Stimulated activated CD4-positive, alpha-beta T cell treated with anti-CD3 and anti-CD28 coated beads, Interleukin-1b, Interleukin-23, amount 100 ng/mL, for 24 hours (primary cell): ENCODE measurements at places on chromosomes 2 and 18.

GRCh38 chr2:76667821-76668271 lies 854.3 kb downstream of the LRRTM4 start:
- no peak for DNase-seq

GRCh38 chr18:23258566-23259469 lies 123.5 kb downstream of the CABLES1 start:
- no peak for DNase-seq

- DNase-seq = no peak
These were observed 34.2 kb downstream of the TMEM17 start for GRCh38 chr2:62471816-62472215.

- no peak for DNase-seq
These were observed 556.7 kb upstream of the FSIP2 start for GRCh38 chr2:185181901-185182300.

DNA sequence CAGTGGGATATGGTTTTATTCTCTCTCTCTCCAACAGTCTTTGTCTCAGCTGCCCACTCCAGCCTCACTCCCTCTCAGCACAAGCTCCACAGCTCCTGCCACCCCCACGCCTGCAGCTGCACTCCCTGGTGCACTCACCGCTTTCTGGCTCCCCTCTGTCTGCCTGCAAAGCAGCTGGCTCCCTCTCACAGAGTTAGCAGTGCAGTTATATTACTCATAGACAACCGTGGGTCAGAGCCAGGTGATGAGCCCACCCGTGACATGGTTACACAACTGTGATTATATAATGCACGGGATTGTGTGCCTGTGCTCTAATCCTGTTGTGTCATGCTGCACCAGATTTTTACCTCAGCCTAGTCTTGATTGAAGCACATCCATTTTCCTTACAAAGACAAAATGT lies 276.9 kb upstream of the CHAC2 start:
- no peak for DNase-seq

DNA sequence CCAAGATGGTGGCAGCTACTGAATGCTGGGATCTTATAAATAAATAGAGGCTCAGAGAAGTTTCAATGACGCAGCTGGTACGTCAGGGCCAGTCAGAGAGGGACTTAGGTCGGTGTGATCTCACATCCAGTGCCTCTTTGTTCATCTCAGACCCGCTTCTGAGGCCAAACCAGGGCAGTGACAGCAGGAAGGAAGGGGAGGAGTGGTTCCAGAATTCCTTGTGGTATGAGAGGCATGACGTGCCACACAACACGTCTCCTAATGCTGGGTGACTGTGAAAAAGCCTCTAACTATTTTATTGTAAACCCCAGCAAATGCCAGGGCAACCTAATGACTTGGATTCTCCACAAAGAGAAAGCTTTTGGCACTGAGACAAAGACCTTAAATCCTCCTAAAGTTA lies 423.3 kb downstream of the LPIN1 start:
- DNase-seq = no peak

DNA sequence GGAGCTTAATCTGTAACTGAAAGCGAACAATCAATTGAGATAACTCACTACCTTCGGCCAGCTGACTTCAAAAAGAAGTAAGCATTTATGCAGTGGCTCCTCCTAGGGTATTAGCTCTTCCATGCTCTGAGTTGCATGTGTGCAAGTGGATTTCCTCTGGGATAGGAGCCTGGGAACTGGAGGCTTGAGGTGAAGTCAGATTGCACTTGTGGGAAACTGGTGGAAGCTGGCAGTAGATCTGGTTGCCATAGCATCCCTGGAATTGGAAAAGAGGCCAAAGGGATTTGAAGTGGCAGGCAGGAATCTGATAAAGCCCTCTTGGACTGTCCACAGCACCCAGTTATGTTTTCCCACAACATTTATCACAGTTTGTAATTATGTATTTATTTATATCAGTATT lies 50.6 kb upstream of the FMNL2 start:
- no peak for DNase-seq

DNA sequence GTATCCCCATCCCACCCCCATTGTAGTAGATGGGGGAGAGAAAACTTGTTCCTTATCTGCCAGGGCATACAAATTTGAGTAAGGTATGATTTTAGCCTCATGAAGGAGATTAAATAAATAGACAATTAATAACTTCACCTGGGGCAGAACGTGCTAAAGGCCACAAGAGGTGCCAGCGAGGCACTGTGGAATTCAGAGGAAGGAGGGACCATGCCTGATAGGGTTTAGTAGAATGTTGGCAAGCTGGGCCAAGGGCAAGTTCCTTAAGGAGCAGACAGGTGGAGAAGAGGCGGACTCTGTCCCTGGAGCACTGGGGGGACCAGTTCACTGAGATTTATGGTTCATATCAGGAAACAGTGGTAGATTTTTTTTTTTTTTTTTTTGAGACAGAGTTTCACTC lies 22.5 kb downstream of the STAMBP start:
- DNase-seq = no peak

GRCh38 chr2:161010503-161011015 lies 149.7 kb upstream of the TANK start:
- no peak for DNase-seq

DNA sequence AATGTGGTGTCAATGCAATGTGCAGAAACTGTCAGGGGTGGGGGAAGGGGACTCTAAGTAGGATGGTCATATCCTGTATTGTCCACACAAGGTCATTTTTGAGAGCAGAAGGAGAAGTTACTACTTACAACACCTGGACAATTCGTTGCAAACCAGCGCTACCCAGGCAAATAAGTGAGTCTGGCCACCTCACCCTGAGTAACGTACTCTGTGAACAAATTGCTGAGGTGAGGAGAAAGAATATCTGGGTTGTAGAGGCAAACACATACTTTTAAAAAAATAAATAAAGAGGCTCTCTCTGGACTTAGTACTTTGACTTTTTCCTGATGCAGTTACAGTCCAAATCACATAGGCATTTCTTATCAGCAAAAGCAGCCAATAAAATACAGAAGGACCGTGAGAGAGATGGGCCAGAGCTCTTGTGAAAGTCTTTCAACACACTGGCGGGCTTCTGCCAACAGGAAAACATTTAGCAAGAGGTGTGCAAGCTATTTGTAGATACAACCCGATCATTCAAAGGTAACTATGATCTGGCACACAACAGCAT lies 268.2 kb upstream of the ID2 start:
- no peak for DNase-seq

GRCh38 chr2:222753251-222753824 lies 81.9 kb downstream of the MOGAT1 start:
- DNase-seq = no peak

GRCh38 chr2:216339456-216340279 lies 32.6 kb downstream of the MARCHF4 start:
- DNase-seq = no peak

- no peak for DNase-seq
These were observed 241.2 kb upstream of the TANK start for GRCh38 chr2:160918906-160919503.

- DNase-seq = no peak
These were observed at the start of gene HAAO for GRCh38 chr2:42792583-42793333. TSS of gene HAAO (minus strand) at chr2:42792583. CDS start at chr2:42792536, 47 bp downstream.

DNA sequence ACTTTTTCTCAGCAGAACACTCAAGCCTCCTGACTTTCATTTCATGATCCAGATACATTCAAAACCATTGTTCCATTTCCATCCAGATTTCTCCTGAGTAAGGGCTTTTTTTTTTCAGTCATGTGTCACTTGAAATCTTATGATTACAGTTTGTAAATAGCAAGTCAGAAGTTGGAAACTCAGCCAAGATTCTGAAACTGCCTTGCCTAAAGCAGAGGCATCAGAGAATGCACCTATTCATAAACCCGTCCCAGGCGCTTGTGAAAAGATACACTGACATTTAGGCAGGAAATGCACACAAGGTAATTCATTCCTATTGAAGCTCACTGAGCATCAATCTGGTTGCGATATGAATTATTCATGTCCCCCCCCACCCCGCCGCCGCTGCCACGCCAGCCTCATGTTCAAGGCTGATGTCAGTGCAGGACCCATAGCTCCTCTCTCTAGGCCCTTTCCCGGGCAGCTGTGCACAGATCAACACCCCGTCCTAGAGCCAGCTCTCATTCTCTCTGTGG lies 30.4 kb upstream of the MGAT4A start:
- DNase-seq = peak; percentile 54

DNA sequence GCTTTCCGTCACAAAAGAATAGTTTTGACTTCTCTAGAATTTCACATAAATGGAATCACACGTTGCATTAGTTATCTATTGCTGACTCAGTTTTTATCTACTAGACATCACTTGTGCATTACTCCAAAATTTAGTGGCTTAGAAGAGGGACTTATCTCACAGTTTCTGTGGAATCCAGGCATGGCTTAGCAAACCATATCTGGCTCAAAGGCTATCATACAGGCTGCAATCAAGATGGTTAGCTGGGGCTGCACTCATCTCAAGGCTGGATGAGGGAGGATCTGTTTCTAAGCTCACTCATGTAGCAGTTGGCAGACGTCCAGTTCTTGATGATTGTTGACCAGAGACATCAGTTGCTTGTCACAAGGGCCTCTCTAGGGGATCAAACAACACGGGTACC lies 6.6 kb upstream of the DSC3 start:
- DNase-seq = no peak

DNA sequence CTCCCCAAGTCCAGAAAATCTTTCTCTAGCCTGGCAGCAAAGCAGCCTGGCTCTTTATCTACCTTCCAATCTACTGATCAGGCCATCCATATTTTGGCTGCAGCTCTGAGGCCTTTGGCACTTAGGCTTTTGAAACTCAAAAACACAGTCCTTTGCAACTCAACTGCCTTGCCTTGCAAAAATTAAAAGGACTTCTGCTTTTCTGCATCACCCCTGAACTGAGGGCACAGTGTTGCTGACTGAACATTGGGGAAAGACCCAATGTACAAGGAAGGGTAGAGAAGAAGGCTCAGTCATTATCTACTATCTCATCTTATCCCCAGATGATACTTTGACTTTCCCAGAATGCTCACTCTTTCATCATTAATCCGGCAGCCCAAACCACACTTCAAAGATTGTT lies 625.5 kb downstream of the ARHGAP15 start:
- no peak for DNase-seq

- no peak for DNase-seq
These were observed 1530.9 kb upstream of the LRRTM1 start for GRCh38 chr2:81835321-81836000.

DNA sequence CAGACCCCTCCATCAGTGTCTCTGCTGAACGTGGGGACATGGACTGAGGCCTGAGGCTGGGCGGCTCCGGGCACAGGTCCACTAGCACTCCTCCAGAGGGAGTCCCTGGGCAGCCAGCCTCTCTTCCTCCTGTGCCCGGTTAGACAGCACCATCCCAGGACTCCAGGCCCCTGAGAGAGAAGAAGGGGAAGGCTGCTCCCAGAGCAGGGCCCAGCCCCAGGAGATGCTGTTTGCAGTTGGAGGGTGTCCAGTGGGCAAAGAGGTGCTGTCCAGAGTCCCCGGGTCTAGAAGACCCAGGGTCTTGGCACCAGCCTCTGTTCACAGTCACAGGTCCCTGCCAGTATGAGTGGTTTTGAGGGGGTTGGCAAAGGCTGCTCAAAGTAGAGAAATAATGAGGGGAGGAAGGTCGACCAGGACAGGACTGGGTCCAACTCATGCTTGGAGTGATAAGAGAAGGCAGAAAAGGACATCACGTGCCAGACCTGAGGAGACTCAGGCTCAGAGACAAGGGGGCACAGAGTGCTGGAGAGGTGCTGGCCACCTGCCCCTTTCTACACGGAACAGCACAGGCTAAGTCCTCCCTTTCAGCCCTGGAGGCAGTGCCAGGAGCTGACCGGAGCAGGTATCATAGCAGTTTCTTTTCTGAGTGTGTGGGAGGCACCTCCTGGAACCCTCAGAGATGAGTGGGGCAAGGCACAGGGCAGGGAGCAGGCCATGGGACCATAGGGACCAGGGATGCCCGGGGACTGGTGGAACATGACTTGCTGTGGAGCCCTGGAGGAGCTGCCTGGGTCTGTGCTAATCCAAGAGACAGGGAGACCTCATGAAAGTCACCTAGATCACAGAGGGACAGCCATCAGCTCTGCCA lies 21.1 kb downstream of the CRACDL start:
- DNase-seq = no peak

DNA sequence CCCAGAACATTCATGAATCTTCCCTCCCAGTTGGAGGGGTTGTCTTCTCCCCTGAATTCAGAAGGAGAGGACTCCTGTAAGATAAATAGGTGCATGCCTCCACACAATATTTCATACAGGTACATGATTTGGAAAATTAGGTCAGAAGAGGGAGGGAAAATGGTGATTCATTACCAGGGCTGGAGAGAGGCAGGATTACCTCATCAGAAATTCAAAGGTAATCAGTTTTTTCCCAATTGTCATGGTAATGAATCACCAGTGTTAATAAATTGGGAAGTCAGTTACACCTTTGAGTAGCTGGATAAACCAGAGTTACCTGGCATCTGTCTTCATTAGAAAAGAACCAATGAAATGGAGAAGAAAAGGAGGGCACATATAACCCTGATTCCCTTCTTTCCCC lies 128.5 kb downstream of the EN1 start:
- no peak for DNase-seq

DNA sequence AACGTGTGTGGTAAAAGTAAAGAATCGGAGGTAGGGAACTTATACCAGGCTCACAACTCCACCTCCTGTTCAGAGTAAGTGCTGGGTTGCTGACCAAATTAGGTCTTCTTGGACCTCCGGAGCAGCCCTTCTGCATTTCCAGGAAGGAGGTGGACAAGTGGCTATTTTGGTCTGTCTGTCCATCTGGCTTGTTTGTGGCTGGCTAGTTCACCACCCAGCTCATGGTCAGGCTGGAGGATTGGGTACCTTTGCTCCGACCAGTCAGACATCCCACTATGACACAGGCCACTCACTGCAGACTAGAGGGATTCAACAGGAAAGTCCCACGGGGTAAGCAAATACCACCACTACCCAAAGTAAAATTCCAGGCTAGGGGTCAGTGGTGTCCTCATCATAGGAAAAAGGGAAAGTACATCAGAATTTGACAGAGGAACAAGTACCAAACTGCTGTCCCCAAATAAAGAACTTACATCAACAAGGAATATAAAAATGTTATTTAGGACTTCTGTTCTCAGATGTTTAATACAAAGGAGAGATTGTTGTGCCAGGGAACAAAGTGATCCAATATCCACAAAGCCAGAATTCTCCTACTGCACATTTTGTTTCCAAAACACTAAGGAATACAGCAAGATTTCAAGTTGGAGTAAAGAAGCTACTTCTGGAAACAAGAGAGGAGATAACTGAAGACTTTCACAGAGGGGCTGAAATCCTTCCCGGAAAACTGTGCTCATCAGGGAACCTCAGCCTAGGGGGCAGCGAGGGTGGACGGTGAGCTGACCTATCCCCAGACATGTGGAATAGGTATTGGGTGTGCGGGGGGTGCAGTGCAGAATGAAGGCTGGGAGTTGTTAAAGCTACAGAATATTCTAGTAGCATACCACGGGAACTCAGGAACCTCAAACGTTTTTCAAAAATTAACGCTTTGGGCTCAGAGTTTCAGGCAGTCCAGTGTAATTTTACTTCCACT lies 56.9 kb downstream of the BCL2 start:
- DNase-seq = no peak

GRCh38 chr2:201057715-201058248 lies 13.7 kb downstream of the HYCC2 start:
- DNase-seq = no peak

GRCh38 chr2:55010149-55010591 lies 40.1 kb downstream of the RTN4 start:
- no peak for DNase-seq
